ENCODE measurements at places on chromosomes 6 and 20.

- no peak for DNase-seq
These were observed 8.0 kb upstream of the TUBB2B start for GRCh38 chr6:3235486-3235885.

GRCh38 chr6:84166395-84166794 is 61.0 kb downstream of the CEP162 start:
- DNase-seq: no peak

DNA sequence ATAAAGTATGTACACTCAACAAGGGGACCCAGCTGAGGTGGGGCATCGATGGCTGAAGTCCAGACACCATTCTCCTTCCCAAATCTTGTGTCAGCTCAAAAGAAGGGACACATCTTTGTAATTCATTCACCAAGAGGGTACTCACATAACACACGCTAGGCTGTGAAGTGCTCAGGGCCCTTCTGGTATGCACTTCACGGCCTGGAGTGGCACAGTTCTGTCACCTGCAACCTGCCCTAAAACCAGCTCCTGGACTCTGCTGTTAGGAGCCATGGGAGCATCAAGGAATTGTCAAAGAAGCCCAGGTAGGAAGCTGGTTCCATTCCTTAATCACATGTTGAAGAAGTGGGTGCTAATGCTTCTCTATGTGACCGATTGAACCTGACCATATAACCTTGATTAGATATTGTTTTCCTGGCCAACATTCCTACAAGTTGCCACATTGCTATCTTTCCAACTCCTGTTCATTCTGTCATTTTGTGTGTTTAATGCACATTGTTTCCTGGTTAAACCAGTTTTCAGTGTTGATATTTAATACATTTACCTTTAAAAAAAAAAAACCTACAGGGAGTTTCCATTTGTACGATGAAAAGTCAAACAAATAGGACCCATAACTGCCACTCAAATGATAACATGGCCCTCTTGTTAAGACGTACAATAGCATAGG is 127.3 kb downstream of the TNFRSF21 start:
- no peak for DNase-seq

- DNase-seq: no peak
These were observed 166.0 kb upstream of the PROKR2 start for GRCh38 chr20:5482791-5483190.

GRCh38 chr6:37273690-37274089 is 15.7 kb upstream of the TMEM217 start:
- DNase-seq: no peak

DNA sequence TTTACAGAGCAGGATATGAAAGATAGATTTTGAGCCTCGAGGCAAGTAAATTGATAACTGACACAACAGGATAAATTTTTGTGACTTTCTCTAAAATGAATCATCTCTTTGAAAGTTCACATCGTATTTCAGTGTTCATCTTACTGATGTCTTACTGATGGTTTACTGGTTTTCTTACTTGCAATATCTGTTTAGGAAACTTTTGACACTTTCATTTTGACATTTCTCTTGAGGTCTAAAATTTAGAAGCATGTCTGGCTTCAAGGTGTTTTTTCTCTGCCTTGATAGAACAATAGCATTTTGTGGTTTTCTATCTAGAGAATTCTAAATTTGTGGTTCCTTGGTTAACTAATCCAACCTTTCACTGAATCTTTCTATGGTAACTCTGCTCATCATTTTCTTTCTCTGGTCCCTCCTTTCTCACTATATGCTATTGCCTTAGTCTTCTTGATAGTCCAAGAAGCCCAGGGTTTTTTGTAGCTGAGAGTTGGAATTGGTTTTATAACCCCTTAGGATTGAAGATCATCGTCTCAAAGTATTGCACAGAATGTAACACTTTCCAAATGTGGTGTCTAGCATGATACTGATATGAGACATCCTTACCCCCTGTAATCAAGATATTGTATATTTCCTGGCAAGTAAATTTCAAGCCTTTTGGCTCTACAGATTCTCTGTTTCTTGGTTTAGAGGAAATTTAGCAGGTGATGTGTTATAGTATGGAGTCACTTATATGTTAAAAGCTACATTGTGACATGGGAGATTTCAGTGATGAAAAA is 98.7 kb downstream of the RNF144B start:
- no peak for DNase-seq

DNA sequence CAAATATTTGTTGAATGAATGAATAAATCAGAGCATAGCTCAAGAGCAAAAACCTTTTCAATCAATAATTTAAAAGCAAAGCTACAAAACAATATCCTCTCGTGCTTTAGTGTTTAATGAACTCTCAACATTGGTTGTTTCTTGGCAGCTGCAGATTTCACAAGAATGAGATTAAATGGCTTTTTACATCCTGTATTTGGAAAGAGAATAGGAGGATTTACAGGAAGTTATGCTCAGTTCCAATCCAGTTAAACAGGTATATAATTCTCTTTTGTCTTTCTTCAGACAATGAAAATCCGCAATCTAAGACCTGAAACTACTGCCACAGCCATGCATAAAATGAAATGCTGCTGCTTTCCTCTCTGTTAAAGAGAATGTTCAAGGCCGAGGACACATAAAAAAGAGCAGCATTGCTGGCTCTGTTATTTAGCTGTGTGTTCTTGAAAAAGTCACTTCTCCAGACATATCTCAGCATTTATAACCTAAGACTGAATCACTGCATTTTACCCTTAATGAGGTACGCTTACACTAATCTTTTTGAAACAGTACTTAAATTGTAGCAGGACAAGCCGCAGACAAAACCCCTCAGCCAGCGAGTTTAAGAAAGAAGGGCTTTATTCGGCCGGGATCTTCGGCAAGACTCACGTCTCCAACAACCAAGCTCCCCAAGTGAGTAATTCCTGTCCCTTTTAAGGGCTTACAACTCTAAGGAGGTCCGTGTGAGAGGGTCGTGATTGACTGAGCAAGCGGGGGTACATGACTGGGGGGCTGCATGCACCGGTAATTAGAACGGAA is 3.6 kb downstream of the C6orf52 start:
- DNase-seq: no peak

DNA sequence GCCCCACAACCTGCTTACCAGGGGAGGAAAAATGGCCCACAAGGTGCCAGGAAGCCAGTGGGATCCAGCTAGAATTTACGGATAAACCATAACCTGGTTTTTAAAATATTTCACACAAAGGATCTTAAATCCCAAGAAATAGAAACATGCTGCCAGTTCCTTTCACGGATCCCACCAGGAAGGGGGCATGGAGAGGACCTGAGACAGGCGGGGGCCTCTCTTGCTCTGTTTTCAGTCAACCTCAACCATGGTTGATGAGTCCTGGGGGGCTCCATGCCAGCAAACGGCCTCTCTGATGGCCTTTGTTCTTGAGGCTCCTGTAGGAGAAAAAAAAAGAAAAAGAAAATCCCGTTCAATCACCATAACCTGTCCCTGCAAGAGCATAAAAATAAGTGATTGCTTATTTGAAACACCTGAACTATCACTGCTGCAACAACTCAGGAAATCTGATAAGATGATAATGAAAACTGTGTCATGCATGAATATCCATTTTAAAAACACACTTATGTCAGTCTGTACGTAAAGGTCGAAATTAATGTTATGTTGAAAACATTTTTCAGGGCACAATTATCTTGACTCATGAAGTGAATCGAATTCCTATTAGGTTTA is 125.8 kb upstream of the CST7 start:
- no peak for DNase-seq

GRCh38 chr6:16769131-16769985 is 8.1 kb upstream of the ATXN1 start:
- no peak for DNase-seq

GRCh38 chr6:38554700-38555413 is 84.9 kb downstream of the BTBD9 start:
- no peak for DNase-seq

- DNase-seq: no peak
These were observed 328.0 kb downstream of the THBS2 start for GRCh38 chr6:168925671-168926070.

DNA sequence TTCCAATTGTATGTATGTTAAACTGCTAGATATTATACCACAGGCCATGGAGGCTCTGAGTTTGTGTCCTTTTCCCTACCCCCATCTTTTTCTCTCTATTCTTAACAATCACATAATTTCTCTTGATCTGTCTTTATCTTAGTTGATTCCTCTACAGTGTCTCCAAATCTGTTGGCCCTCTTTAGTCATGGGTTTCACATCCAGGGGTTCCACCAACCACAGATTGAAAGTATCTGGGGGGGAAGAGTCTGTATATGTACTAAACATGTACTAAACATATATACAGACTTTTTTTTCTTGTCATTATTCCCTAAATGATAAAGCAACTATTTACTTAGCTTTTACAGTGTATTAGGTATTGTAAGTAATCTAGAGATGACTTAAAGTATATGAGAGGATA is 20.2 kb downstream of the RAB22A start:
- DNase-seq: no peak

DNA sequence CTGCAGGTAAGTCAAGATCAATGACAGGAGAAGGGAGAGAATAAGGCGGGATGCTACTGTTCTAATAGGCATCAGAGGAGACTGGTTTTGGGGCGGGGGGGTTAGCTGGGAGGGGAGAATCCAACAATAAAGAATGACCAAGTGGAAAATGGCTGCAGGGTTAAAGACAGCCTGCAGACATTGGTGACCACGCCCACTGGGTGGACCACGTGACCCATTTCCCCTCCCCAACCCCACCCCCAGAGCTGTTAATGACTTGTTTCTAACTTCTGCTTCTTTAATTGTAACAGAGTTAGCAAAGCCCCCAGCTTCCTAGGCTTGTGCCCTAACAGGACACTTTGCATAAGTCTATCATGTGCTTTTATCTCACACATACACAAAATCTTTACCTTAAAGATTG is 344.5 kb downstream of the KIF16B start:
- no peak for DNase-seq

DNA sequence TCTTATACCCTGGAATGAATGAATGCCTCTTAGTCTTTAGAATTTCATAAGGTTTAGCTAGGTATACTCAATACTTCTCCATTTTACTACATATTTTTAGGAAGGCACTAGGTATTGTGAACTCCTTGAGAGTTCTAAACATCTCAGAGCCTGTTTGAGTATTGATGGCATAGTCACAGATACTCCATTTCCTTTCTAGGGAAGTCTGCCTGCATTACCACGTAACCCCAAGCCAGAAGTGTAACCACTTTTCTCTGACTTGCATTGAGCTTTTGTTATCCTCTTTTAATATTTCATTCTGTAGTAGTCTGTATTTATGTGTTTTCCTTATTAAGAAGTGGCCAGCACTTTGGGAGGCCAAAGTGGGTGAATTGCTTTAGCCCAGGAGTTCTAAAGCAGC is 12.2 kb downstream of the TOP1 start:
- DNase-seq: no peak

DNA sequence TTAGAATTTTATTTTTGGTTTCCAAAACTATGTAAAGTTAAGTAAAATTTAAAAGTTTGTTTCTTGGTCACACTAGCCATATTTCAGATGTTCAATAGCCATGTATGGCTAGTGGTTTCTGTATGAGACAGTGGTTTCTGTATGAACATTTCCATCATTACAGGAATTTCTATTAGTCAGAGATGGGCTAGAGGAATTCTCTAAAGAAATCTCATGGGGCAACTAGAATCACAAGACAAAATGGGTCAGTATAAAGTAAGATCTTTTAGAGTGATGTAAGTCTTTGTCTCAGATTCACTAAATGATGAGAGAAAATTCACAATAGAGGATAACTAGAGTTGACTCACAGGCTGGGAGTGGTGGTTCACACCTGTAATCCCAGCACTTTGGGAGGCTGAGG is 149.0 kb downstream of the FUT9 start:
- no peak for DNase-seq

DNA sequence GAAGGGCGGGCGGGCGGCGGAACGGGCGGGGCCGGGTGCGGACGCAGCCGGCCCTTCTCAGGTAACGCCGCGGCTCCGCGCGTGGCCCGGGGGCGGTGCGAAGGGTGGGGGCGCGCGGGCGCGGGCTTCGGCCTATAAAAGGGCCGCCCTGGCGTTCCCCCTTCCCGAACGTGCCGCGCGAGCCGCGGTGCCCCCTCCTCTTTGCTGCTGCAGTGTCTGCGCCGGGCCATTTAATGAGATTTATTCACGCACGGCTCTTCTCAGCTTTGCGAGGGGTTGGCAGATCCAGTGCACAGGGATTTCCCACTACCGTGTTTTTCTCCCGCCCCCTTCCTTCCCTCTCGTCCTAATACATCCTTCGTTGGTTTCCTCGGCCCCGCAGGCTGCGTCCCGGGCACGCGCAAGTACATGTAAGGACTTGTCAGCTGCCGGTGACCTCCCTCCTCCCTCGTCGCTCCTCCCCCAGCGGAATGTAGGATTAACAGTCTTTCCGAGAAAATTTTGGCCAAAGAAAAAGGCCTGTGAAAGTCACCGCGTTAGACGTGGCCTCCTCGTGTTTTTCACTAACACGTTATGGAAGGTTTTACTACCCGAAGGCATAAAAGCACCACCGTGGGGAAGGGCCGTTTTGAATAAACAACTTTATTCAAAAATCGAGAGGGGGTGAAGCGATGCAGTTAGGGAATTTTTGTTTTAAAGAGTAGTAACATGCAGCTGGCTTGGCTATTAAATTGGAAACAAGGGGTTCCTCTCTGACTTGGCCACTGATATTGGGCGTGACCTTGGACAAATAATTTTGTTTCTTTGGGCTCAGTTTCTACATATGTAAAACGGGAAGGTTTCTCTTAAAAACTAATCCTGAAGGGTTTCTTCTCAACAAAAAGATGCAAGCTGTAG is 966 bp upstream of the REV3L start:
- DNase-seq: peak; percentile 62

DNA sequence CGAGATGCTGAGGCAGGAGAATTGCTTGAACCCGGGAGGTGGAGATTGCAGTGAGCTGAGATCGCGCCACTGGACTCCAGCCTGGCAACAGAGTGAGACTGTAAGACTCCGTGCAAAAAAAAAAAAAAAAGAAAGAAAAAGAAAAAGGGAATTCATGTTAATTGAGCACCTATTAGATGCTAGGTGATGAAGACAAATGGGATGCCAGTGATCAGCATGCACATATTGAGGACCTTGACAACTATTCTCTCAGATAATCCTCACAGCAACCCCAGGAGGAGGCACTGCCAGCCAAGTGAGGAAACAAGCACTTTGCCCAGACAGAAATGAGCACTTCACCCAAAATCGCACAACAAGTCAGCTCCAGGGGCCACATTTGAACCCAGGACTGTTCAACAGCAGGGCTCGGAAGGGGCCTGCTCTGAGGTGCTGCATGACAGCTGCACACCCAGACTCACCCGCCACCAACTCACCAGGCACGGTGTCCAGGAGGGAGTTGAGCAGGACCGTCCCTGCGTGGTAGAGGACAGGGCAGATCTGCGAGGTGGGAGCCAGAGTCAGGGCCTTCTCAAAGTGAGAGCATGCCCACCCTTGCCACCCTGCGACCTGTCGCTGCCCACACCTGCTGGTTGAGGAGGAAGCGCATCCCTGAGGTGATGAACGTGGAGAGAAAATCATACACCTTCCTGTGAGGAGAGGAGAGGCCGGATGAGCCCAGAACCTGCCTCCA is 4.6 kb downstream of the PLTP start:
- DNase-seq: no peak

DNA sequence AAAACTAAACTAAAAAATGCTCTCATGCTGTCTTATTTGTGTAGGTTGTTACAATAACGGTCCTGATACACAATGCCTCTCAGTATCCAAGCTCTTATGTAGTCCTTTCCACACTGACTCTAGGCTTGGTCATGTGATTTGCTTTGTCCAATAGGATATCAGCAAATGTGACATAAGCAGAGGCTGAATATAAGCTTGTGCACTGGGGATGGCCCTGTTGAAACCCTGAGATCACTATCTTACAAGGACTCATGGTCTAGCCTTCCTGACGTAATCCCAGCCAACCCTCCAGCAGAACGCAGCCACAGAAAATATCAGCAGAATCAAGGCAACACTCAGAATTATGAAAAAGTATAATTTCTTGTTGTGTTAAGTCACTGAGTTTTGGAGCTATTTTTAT is 145.1 kb upstream of the CCN2 start:
- DNase-seq: no peak

- DNase-seq: no peak
These were observed 144.3 kb upstream of the SULF2 start for GRCh38 chr20:47929368-47930115.

Data from progenitor cell of endocrine pancreas (in vitro differentiated cells).